Renal cortex interstitium (tissue), 15 donors: ENCODE measurements at places on chromosomes 2 and 18. TPM values are rescaled to one million over a fixed set of nuclear protein-coding genes. Genes with fewer than 3 reads are reported as not detected.

GRCh38 chr2:43708891-43709290 lies 32.7 kb upstream of the C1GALT1C1L start:
- DNase-seq, result no peak

- no peak for DNase-seq
Measured at GRCh38 chr18:27412556-27412955, 227.4 kb upstream of the CHST9 start.

GRCh38 chr2:125095826-125096225 lies 1070.7 kb downstream of the CNTNAP5 start:
- DNase-seq, result no peak

DNA sequence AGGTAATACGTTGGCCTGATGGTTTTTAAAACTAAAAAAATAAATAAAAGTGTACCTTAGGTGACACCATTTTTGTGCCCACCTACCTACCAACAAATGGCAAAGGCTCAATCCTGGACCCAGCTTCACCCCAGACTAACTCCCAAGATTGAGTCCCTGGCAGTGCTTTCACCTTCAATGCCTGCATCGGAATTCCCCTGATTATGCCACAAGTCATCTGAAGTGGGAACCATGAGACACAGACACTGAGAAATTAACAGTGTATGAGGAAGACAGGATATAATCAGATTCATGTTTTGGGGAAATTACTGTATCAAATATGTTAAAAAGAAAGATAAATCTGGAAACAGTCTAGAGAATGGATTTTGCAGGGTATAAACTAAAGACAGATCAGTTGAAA lies 41.6 kb downstream of the ZBTB14 start:
- no peak for DNase-seq

DNA sequence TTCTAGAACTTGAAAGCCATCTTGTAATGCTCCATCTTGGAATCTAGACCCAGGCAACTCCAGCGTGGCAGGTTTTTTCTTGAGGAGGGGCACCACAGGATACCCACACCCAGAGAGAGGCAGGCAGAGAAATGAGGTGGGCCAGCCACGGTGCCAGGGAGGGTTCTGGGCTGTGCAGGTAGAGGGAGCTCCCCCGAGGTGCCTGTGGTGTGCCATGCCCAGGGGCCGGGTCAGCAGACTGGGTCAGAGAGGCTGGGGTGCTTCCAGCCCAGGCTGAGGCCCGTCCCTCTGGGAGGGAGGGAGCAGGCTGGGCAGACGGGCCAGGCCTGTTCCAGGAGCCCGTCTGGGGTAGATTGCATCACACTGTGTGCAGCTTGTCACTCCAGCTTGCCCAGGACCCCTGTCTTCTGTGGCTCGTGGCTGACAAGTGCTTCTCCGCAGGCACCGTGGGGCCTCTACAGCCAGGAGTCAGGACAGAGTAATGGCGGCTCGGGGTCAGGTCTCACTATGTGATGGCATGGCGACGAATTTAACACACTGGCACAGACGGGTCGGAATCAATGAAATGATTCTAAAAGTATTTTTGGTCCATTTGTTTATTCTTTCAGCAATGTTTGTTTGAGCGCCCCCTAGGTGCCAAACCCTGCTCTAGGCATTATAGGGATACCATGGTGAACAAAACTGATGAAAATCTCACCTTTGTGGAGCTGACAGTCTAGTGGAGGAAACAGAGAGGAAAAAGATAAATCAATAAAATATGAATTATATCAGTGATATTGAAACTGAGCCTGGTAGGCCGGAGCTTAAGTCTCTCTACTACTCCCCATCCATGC lies 144.0 kb downstream of the ACOXL start:
- no peak for DNase-seq

Gene HNMT
- 63.9 TPM for polyA plus RNA-seq

Gene C2orf80
- polyA plus RNA-seq, result 0.25 TPM
